ENCODE measurements at places on chromosomes 2 and 18. TPM values are rescaled to one million over a fixed set of nuclear protein-coding genes. Genes with fewer than 3 reads are reported as not detected.

UGT1A3 gene
- total RNA-seq = 18.2 TPM

DNA sequence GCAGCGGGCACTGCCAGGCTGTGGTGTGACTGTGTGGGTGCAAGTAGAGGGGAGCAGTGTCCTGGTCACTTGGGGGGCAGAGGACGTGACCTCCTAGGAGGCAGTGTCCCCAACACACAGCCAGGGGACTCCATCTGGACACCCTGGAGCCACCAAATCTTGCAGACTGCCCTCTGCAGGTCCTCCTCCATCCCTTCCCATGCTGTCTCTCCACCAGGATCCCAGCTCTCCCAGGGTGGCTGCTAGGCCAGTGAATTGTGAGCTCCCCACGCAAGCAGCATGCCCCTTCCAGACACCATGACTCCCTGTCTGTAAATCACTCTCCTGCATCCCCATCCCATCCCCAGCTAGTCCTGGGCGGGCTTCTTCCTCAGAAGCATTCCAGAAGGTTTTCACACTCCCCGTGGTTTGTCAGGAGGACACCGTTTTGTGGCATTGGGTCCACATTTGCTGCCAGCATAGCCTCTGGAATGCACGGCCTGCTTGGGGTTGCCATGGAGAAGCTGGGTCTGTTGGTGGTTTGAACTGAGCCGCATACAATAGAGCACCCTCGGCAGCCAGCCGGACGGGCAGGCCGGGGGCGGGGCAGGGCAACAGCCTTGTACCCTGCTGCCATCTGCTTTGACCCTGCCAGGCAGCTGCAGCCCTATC, 210.7 kb downstream of the KLHL29 start:
- H3K27me3 ChIP-seq = no peaks in the 10 kb centered on the region
- no peak overlapping the region for H3K4me3 ChIP-seq
- no peak overlapping the region for H3K27ac ChIP-seq
- no peaks in the 10 kb centered on the region for H3K4me1 ChIP-seq
- no peaks in the 10 kb centered on the region for H3K36me3 ChIP-seq

TUBA4B gene
- total RNA-seq = 0.08 TPM

NT5C1B gene
- total RNA-seq = not detected

- no peak for DNase-seq
- no peak overlapping the region for H3K4me3 ChIP-seq
- no peaks in the 10 kb centered on the region for H3K4me1 ChIP-seq
- no peaks in the 10 kb centered on the region for H3K27me3 ChIP-seq
- H3K36me3 ChIP-seq = no peaks in the 10 kb centered on the region
These were observed 372.8 kb upstream of the MYT1L start for GRCh38 chr2:2703762-2704427.

BIN1 gene
- 21.5 TPM for total RNA-seq

YES1 gene
- total RNA-seq = 57.6 TPM

SERPINB11 gene
- 0.47 TPM for total RNA-seq

DNA sequence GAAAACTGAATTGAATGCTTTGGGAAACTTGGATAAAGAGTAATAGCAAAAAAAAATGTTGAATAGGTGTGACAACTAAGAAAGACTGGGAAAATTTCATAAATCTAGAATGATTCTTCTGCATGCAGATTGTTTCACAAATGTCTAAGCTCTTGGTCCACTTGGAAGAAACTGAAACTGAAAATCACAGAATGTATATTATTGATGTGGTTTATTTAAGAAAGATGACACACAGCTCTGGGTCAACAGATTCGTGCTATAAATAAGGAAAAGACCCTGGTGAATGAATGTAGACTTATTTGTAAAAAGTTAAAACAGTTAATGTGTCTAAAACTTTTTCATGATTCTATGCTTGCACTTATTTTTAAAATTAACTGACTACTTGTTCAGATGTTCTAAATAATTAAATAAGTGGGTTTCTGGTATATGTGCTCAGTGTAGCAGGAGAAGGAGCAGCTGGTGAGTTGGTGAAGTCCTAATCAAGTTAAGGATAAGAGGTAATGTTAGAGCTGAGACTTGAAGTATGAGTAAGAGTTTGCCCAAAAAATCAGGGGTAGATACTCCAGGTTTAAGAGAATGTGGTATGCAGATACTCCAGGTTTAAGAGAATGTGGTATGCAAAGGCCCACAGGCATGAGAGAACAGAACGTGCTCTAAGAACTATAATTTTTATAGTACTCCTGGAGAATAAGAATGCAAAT, 24.5 kb downstream of the UGP2 start:
- H3K27ac ChIP-seq = no peak overlapping the region
- H3K36me3 ChIP-seq = peaks cover 37% of the 10 kb centered on the region
- DNase-seq = no peak
- H3K27me3 ChIP-seq = no peaks in the 10 kb centered on the region

ALPP gene
- total RNA-seq = not detected

FAM161A gene
- total RNA-seq = 0.98 TPM
